T1000 (cell line): ENCODE measurements at places on chromosomes 16 and 17.

DNA sequence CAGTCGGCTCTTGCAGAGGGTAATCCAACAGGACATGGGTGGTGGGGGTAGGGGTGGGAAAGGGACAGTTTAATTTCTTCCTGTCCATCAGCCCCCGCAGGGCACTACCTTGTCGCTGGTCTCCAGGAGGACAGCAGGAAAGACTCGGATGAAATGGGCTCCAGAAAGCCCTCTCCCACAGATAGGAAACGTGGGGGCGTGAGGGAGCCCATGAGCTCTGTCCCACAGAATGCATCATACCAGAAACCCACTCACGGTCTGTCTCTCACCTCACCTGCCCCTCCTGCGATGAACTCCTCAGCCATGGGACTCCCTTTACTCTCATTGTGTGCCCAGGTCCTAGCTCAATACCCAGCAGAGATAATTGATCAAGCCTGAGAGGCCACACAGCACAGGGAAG, 240.1 kb downstream of the GSG1L start:
- no peak for DNase-seq

DNA sequence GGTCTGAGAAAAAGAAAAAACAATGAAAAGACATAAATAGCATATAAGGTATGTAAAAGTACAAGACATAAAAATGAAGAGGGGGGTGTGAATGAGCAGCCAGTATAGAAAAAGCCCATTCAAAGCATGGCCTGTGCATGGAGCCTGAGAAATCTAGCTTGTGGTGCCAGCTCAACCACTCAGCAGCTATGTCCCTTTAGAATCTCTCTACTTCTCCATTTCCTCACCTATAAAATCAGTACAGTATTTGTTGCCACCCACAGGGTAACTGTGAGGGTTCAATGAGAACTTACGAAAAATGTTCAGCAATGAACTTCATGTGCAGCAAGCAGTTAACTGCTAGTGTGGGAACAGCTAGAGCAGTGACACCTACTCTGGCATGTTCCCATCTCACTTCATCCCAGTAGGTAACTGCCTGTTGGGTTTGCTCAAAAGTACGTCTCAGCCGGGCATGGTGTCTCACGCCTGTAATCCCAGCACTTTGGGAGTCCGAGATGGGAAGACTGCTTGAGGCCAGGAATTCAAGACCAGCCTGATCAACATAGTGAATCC, 15.3 kb downstream of the CYTH1 start:
- DNase-seq, result no peak

GRCh38 chr16:73058221-73058615, 10.3 kb upstream of the ZFHX3 start:
- peak; percentile 5 for DNase-seq

DNA sequence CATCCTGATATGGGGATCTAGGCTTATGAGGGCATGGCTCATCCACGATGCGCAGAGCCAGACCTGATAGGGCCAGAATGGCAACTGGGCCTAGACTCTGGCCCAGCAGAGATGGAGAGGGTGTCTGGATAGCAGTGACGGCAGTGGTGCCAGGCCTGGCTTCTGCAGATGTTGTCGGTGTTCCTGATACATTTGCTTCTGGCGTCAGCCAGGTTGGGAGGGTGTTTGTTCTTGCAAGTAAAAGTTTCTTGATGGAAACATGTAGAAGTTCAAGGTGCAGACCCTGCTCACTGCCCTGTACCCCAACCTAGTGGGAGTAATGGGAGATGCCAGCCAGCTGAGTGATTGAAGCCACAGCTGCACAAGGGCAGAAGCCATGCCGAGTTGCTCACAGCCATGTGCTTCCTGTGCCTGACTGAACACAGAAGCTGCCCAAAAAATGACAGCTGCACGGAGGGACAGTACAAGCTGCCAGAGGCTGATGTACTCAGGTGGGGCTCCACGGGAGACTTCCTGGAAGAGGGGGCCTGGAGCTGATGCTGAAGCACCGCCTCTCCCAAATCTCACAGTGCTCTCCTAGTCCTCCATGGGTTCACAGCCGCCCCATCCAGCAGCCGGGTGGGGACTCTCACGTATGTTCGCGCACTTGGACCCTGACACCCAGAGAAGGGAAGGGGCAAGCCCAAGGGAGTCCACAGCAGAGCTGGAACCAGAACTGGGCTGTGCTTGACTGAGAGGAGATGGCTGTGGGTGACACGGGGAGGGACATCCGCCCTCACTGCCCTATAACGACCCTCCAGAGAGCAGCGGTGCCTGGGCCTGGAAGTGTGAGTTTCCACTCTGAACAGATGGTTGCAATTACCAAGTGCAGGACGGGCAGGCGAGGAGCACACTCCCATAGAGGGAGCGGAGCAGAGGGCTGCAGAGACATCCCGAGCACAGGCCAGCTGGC, 78.7 kb downstream of the N4BP1 start:
- DNase-seq, result no peak

- DNase-seq, result no peak
Observed at GRCh38 chr16:27405546-27406451, 3.8 kb downstream of the IL21R start.

DNA sequence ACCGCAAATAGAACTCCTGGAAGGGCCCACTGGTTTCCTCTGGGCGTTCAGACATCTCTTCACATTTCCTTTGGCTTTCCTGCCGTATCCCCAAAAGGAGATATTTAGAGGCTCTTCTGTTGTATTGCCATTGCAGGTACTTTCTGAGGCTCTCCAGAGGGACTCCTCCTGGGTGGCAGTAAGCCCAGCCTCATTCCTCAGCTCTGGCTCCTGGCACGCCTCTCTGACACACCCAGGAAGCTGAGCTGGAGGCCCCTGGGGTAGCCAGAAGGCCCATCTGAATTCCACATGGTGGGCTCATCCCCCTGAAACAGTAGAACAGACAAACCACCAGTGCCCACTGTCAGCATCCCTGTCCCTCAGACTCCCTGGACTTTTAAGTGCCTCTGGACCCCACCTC, 206.7 kb downstream of the PARN start:
- no peak for DNase-seq

- no peak for DNase-seq
Observed at GRCh38 chr17:78340183-78340955, 19.5 kb downstream of the SOCS3 start.

GRCh38 chr17:34720760-34721159, 141.4 kb downstream of the TMEM132E start:
- DNase-seq, result no peak

GRCh38 chr17:65070620-65071019, 14.1 kb upstream of the GNA13 start:
- DNase-seq, result no peak

GRCh38 chr17:31623990-31624389, 232.5 kb downstream of the RAB11FIP4 start:
- DNase-seq, result no peak

DNA sequence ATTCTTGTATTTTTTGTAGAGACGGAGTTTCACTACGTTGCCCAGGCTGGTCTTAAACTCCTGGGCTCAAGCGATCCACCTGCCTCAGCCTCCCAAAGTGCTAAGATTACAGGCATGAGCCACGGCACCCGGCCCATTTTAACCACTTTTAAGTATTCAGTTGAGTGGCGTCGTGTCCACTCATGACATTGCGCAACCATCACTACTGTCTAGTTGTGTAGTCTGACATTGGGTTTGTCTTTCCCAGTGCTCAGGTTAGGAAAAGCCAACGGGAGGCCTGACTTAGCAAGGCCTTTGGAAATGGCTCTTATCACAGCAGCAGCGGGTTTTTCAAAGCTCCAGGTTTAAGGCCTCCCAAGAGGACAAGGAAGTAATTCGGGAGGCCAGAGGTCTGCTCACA, 58.7 kb downstream of the LITAF start:
- no peak for DNase-seq

DNA sequence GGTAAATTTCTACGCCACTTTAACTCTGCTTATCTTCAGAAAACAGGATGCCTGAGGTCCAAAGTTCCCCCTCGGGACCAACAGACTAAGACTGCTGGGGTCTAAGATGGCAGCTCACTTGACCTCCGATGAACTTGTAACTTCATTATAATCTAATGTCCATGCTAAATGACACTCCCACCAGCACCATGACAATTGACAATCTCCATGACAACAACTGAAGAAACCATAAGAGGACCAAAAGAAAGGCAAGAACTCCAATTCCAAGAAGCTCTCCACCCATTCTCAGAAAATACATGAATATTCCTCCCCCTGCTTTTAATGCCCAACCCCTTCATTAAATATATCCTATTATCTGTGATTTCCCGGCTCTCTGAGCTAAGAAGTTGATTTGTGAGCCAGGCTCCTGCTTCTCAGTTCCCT, 7.5 kb downstream of the CCL4 start:
- DNase-seq, result no peak

- no peak for DNase-seq
Observed at GRCh38 chr16:85465328-85466303, 147.5 kb upstream of the GSE1 start.

- no peak for DNase-seq
Observed at GRCh38 chr16:2881783-2882649, 999 bp upstream of the FLYWCH2 start.

DNA sequence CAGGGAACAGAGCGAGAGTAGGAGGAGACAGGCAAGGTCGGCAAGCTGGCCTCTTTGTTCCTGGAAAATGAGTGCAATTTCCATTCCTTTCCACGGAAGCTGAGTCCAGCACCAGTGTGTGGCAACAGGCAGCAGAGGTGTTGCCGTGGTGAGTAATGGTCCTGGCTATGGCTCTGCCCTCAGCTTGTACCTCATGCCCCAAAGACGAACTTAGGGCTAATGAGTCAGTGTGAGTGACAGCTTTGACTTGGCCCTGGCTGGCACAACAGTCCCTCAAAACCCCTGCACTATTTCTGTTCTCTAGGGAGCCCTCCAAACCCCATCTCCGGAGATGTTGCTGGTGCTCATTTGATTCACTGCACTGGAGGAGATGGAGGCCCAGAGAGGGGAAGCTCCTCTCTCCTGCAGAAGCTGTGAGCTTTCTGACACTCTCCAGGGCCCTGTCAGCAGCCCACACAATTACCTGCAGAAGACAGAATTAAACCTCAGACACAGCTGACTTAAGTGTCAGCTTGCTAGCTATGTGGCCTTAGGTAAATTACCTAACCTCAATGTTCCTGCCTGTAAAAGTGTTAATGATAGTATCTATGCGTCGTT, 129.9 kb downstream of the TMEM132E start:
- no peak for DNase-seq

- no peak for DNase-seq
Observed at GRCh38 chr17:30827082-30827481, 2.6 kb upstream of the CRLF3 start.

- DNase-seq, result no peak
Observed at GRCh38 chr16:50458667-50459495, 89.3 kb upstream of the NKD1 start.

DNA sequence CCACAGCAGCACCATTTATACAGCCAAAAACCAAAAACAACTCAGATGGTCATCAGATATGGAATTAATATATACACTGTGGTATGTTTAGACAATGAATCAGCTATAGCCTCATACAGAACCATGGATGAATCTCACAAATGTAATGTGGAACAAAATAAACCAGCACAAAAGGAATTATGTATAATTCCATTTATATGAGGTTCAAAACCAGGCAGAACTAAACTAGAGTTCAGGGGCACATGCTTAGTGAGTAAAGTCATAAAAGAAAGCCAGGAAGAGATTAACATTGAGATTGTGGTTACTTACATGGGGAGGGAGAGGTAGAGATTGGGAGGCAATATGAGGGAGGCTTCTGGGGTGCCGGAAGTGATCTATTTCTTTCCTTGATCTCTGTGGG, 231.1 kb downstream of the COPRS start:
- no peak for DNase-seq

DNA sequence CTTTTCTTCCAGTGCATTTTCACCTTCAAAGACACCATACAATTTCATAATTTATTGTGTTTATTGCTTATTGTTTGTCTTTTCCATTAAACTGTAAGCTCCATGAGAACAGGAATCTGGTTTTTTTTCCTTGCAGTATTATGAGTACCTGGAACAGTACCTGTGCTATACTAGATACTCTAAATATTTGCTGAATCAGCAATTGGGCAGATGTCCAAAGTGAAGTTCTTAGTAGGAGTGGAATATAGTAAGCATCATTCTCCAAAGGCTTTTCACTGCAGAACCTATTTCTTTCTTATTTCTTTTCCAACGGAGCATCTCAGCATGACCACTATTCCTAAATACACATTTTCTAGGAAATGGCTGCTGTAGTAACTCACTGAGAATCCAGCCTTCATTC, 269.0 kb upstream of the CCL2 start:
- DNase-seq, result no peak

DNA sequence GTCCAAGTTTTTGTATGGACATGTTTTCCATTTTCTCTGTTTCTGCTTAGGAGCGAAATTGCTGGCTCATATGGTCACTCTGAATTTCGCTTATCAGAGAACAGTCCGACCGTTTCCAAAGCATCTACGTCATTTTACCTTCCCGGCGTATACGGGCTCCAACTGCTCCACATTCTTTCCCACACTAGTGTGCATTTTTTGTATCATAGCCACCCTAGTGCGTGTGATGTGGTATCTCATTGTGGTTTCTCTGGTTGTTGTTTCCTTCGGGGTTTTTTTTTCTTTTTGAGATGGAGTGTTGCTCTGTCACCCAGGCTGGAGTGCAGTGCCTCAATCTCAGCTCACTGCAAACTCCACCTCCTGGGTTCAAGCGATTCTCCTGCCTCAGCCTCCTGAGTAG, 31.0 kb upstream of the BHLHA9 start:
- DNase-seq, result no peak

- no peak for DNase-seq
Observed at GRCh38 chr17:67466251-67466796, 89.2 kb downstream of the PITPNC1 start.

GRCh38 chr17:56595831-56596690, 2.6 kb downstream of the NOG start:
- no peak for DNase-seq

DNA sequence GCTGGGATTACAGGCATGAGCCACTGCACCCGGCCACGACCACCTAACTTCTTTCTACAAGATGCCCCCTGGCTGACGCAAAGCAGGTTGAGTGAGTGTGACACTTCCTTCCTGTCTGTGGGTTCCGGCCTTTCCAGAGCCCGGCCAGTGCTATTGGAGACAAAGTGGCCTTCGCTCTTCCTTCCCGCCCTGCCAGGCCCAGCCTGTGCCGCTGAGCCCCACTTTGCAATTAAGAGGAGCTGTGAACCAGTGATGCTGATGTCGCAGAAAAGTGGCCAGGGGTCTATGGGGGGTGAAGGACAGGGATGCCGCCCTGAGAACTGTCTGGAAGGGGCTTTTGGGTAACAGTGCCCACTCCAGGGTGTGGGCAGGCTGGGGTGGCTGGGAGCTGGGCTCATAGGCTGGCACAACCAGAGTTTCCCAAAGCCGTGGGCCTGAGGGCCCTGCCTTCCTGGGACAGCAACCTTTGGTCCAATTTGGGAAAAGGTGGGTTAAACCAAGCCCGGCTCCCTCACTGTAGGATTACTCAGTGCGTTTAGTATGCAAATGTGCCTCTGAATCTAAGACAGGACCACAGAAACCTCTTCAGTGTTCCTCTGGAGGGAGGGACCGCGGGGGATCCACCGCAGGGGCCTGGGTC, 174.9 kb downstream of the SEC14L1 start:
- DNase-seq, result no peak
